ENCODE measurements at places on chromosomes 2 and 18.

DNA sequence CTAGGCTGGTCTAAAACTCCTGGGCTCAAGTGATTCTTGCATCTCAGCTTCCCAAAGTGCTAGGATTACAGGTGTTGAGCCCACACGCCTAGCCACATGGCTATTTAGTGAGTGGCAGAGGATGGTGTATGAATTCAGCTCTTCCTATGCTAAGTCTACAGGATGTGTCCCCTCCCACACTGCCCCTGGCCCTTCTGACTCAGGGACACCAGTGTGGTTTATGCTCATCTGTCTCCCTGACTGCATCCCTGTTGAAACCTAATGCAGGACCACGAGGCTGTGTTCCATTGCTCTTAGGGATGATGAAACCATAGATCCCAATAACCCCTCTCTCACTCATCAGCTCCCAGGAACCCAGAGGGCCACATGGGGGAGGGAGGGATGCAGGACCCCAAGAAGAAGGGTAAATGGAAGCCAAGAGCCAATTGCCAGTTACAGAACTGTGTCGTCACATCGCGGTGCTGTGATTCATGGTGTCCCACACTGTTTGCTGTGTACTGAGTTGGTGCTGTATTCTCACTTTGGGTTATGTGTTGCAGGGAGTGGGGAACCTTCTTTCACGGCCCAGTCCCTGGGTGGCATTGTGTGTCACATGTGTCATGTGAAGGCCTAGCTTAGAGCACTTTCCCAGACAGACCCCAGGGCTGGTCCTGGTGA is 102.9 kb upstream of the HAAO start:
- DNase-seq = no peak

GRCh38 chr2:221929259-221929658 is 357.2 kb upstream of the EPHA4 start:
- no peak for DNase-seq

- no peak for DNase-seq
These were observed 11.2 kb downstream of the GRP start for GRCh38 chr18:59231114-59231513.

DNA sequence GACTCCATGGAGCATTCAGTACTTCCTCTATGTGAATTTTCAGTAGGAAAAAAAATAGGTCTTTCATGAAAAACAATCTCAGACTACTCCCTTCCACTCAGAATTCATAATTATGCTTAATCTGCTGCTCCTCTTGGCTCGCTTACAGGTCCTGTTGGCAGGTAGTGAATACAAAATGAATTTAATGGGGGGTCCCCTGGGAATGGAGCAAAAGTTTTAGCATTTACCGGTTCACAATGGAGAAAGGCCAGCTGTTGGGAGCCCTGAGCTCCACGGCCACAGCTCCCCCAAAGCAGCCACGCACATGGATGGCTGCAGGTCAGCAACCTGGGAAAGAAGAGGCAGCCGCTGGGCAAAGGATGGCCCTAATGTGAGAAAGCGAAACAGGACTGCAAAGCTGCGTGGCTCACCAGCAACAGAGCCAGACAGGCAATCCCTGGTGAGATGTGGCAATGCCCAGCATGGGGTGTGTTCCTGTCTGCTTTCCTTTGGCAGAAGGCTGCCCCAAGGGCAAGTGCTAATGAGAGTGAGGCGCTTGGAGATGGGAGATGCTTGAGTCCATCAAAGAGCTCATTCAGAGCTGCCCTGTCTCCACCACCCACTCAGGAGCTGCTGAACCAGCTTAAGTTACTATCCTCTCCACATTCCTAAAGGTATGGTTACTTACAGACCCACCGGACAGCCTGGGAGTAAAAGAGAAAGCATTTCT is 447.4 kb downstream of the EPHA4 start:
- no peak for DNase-seq

- no peak for DNase-seq
These were observed 115.1 kb downstream of the ALPK2 start for GRCh38 chr18:58513615-58514335.

DNA sequence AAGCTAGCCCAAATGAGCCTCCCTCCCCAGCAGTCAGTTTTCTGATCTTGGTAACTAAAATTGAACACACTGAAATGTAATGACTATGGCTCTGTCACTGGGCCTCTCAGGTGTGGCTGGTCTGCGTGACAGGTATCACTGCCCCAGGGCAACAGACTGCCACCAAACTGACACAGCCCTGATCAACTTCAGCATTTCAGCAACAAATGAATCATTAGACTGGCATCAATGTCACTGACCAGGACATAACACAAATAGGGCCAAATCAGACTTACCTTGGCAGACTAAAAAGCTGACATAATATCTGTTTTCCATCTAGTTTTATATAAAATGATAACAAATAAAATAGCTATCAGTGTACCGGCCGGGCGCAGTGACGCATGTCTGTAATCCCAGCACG is 290.8 kb upstream of the CHAC2 start:
- no peak for DNase-seq

GRCh38 chr18:55452123-55452611 is 135.8 kb downstream of the TCF4 start:
- DNase-seq = no peak

GRCh38 chr2:25230948-25231311 is 62.5 kb upstream of the POMC start:
- DNase-seq = no peak

- no peak for DNase-seq
These were observed 1142.0 kb upstream of the TMEFF2 start for GRCh38 chr2:193336781-193337180.

DNA sequence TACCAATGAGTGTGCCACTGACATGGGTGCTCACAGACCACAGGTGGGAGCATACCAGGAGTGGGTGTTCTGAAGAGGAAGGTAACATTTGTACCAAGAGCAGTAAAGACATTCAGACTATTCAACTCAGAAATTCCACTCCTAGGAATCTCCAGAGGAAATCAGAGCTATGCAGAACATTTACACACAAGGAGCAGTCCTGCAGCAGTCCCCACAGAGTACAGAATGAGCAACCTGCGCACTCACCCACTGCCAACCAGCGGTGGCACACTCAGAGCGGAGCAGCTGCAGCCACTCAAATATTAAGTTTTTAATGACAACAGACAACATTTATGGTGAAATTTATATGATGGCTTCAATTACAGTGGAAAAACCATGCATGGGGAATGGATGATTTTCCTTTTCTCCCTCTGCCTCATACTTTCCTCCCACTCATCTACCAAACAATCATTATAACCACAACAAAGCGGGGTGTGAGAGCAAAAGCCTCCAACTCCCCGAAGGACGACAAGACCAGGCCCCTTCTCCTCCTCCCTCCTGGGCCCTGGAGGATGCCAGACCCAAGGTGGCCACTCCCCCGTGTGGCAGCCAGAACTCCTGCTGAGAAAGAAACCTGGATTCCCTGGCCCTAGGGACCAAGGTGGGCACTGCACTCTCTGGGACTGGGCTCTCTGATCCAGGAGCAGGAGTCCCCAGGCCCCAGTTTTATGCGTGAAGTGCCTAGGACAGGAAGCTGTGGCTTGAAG is 5.4 kb downstream of the HS6ST1 start:
- no peak for DNase-seq

GRCh38 chr2:177983183-177983788 is 89.3 kb downstream of the PDE11A start:
- DNase-seq = no peak

- DNase-seq = no peak
These were observed 214.8 kb downstream of the ATAD2B start for GRCh38 chr2:23711979-23712755.
